ENCODE measurements at places on chromosomes 4 and X. TPM values are rescaled to one million over a fixed set of nuclear protein-coding genes. Genes with fewer than 3 reads are reported as not detected.

DNA sequence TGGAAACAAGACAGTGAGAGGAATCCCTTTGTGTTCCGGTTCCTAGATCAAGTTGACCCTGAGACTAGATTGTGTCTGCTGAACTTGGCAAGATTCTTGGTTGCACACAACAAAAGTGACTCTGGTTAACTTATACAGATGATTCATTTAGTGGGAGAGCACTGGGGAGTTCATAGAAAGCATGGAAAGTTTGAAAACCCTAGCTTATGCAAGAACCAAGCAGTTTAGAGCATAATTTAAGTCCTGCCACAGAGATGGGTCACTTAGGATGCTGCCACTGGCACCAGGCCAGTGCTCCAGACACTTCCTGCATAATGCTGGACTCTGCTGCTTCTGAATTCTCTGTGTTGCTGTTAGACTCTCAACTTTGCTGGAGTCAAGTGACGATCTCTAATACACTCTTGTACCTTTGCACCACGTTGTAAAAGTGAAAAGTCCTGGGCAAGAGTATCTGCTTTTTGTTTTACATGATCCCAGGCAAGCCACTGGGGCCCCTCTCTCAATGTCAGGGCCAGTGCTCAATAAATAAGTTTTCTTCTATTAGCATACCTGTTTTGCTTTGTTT, 12.7 kb upstream of the DCUN1D4 start:
- H3K4me3 ChIP-seq = no peak overlapping the region
- DNase-seq = no peak
- H3K4me1 ChIP-seq = no peaks in the 10 kb centered on the region

DNA sequence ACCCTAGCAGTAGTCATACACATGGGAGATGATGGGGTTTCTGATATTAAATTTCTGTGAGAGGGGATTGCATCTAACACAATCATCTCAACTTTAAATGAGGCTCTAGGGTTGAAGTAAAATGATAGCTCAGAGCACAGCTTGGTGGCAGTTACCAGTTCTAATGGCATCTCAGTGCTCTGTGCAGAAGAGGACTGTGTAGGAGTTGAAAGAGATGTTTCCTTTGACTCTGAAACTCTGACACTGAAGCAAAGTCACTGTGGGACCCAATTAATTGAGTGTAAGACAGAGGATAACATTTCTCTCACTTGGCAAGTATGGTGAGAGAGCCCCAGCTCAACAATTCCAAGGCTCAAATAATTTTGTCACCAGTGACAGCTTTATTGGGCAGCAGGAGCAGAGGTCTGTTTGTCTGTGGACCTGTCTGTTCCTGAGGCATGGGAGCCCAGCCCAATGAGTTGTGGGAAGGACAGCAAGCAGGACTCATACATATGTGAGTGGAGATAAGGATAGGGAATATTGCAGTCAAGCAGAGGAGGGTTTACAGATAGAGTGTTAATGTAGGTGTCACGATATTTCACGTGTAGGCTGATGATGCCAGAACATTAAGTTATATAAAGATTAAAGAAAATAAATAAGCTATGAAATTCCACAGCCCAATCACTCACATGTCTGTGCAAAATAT, 76.7 kb upstream of the NAF1 start:
- H3K36me3 ChIP-seq = no peaks in the 10 kb centered on the region
- H3K4me3 ChIP-seq = no peak overlapping the region
- no peak overlapping the region for H3K27ac ChIP-seq
- H3K4me1 ChIP-seq = no peaks in the 10 kb centered on the region
- DNase-seq = no peak

DNA sequence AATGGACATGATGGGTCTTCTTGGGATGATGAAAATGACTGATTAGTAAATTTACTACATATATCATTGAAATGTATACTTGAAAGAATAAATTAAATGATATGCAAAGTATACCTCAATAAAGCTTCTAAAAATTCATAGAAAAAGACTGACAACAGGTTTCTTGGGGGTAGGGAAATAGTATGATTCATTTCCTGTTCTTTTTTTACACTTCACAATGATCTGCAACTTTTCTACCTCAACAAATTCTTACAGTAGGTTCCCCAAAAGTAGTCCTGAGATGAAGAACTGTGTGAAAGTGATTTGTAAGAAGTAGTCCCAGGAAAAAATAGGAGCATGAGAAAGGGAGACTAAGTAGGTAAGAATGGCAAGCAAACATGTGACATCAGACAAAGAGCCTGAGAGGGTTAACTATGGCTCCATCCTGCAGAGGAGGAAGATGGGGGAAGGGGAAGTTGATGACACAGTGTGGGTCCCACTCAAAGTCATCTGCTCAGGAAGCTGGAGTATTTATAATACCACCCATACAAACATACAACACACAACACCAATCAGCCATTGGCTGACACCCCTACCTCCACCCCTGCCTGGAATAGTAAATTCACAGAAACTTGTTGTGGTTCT, 73.9 kb downstream of the ARHGAP6 start:
- DNase-seq = no peak
- no peaks in the 10 kb centered on the region for H3K27me3 ChIP-seq
- peaks cover under 1% of the 10 kb centered on the region for H3K36me3 ChIP-seq
- H3K4me3 ChIP-seq = no peak overlapping the region
- H3K4me1 ChIP-seq = no peaks in the 10 kb centered on the region

Gene COL4A5
- total RNA-seq = 49.1 TPM

Gene NAA11
- not detected for total RNA-seq

Gene FAM53A
- 2.4 TPM for total RNA-seq

Gene GAGE2A
- total RNA-seq = not detected
